ENCODE measurements at places on chromosomes 6 and 20. TPM values are rescaled to one million over a fixed set of nuclear protein-coding genes. Genes with fewer than 3 reads are reported as not detected.

The PRSS16 gene
- total RNA-seq = 0.54 TPM

The TFAP2A gene
- total RNA-seq = not detected

The ADGB gene
- not detected for total RNA-seq

The BEND6 gene
- total RNA-seq = not detected

The EYA4 gene
- total RNA-seq = not detected
